Astrocyte of the hippocampus (primary cell): ENCODE measurements at places on chromosomes 5 and 9.

GRCh38 chr9:18183974-18184373 lies 290.0 kb upstream of the ADAMTSL1 start:
- no peak for DNase-seq

DNA sequence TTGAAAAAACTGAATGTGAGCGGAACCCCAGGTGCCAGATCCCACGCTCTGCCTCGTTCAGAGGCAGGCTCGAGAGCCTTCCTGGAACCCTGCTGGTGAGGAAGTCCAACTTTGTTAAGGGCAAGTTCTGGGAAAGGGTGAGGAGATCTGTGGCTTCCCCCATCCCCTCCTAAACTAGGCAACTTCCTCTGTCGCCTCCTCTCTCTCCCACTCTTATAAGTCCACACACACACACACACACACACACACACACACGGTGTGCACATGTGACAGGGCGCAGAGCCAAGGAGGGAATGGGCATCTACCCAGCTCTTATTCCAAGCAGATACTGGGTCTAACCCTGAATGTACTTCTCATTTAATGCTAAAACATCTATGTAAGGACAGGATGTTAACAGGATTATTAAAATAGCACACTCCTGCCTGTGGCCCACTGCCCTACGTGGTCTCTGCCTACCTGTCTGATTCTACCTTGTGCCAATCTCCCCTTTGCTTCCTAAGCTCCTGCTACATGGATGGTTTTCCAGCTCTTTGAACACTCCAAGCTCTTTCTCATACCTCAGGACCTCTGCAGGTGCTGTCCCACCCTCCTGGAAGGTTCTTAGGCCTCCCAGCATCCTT lies 72.4 kb upstream of the FBXW11 start:
- no peak for DNase-seq

DNA sequence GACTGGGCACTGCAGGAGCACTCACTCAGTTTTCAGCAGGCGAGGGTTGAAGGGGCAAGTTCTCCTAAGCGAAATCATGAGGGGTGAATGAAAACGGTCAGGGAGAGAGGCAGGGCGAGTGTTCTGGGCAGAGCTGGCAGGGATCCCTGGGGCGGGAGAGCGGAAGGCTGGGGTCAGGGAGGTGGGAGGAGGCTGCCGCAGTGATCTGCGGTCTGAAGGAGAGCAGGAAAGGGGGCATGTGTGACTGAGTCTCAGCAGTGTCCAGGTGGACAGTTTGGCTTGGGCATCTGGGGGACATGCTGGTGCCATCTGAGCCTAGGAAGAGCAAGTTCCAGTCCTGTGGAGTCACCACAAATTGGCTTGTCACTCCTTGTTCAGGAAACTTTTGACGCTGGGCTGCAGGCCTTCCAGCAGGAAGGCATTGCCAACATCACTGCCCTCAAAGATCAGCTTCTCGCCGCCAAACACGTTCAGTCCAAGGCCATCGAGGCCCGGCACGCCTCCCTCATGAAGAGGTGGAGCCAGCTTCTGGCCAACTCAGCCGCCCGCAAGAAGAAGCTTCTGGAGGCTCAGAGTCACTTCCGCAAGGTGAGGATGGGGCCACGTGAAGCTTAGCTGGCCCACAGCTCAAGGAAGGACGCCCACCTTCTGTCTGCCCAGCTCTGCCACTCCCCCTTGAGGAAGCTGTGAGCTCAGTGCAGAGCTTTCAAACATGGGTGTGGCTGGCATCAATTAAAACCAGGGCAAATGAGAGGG lies 31.1 kb downstream of the DYNC2I2 start:
- DNase-seq: no peak

DNA sequence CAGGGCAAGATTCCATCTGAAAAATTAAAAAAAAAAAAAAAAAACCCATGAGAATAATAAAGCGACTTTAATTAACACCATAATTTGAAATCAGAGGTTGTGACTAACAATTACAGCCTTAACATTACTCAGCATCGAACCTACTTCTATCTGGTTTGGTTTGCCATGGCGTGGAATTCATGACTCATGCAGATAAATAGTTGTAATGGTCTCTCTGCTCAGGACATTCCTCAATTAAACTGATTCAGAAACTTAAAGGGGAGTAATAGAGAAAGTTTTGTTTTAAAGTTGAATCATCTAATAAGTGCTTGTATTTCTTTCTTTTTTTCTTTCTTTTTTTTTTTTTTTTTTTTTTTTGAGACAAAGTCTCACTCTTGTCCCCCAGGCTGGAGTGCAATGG lies 135.5 kb downstream of the SPATA31D1 start:
- DNase-seq: peak; percentile 79

GRCh38 chr5:162323466-162323865 lies 255.9 kb downstream of the GABRG2 start:
- DNase-seq: peak; percentile 4

DNA sequence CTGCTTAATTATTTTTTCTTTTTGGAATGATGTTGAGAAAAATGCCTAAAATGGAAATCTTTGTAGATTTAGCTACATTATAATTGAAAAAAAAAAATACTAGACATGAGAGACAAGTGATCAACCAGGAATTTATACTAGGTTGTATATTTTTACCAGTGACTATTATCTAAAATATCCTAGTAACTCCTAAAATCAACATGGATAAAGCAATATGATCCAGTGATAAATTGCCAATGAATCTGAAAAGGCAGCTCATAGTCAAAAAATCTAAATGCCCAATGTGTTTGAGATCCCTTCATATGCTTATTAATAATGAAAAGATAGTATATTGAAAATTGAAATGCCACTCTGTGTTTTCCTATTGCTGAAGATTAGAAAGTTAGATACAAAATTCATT lies 778.2 kb downstream of the MTRR start:
- no peak for DNase-seq

- DNase-seq: no peak
Observed at GRCh38 chr5:100322483-100322882, 212.7 kb upstream of the FAM174A start.

- DNase-seq: no peak
Observed at GRCh38 chr9:92641092-92641809, 28.7 kb downstream of the IPPK start.

DNA sequence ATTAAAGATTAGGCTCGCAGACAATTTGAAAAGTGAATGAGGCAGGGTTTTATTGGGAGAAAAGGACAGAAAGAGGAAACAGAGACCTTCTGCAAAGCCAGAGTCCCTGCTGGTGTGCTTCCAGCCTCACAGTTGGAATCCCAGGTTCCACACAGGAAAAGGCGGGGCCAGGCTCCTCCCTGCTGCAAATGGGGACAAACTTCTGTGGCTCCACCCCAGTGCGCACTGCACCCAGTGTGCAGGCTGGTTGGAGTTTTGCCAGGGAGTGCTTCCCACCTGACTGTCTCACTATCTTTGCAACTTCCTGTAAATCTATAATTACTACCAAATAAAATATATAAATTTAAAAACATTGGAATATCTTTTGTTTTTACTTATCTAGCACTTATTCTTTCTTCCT lies 386.0 kb upstream of the GRIN3A start:
- no peak for DNase-seq

- DNase-seq: no peak
Observed at GRCh38 chr5:170211575-170212334, 21.0 kb upstream of the C5orf58 start.

GRCh38 chr9:131650254-131650653 lies 89.6 kb downstream of the RAPGEF1 start:
- DNase-seq: no peak

DNA sequence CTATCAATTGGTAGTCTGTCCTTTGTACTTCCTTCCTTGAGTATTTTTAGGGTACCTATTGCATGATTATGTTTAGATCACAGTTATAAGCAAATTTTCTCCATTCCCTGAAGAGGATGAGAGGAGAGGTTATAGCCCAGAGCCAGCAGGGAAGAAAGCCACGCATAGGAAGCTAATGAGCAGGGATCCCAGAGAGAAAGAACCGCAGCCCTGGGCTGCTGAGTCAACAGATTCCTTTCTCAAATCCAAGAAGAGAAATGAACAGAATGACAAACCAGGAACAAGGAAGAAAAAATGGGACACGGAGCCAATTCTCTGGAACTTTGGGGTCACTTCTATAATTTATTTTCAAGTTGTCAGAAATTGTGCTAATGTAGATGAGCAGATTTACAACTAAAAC lies 284.5 kb downstream of the RFX3 start:
- peak; percentile 82 for DNase-seq

GRCh38 chr5:176364765-176365350 lies 429 bp upstream of the ARL10 start:
- DNase-seq: no peak

DNA sequence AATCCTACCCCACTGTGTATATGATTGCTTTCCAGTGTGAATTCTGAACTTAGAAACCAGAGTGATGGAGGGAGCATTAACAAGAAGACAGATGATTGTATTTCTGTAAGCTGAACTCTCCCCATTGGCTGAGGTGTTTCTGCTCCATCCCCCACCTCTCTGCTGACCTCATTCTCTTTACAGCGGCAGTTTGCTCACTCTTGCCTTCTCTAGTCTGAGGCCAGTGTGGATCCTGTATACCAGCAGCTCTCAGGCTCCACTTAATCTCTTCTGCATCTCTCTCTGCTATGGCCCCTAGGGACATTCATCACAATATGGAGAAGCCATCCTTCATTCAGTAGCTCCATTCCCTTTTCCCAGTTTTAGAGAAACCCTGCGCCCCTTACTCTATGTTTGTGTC lies 358.8 kb downstream of the MAN2A1 start:
- DNase-seq: no peak

GRCh38 chr5:10702040-10702629 lies 58.9 kb downstream of the DAP start:
- DNase-seq: peak; percentile 97

GRCh38 chr9:114652776-114653555 lies 4.6 kb downstream of the TEX53 start:
- no peak for DNase-seq

GRCh38 chr9:27851858-27852257 lies 278.6 kb upstream of the C9orf72 start:
- no peak for DNase-seq

- DNase-seq: peak; percentile 83
Observed at GRCh38 chr5:169856571-169856970, 123.7 kb downstream of the INSYN2B start.

GRCh38 chr9:22392523-22392922 lies 54.1 kb upstream of the DMRTA1 start:
- DNase-seq: no peak

DNA sequence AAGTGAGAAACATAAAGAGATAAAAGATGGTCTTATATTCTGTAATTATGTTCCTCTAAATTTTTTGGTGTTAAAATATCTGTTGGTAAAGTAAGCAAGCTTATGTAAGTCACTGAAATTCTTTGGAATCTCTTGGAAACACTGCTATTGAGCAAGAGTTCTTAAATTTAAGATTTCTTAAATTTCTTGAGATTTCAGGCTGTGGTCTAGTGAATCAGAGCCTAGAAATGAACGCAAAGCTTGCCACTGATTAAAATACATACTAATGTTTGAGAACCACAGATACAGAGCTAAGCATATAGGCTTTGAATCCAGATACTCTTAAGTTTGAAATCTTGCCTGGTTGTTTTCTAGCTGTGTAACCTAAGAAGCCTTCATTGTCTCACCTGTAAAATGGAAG lies 133.4 kb downstream of the TRPM3 start:
- DNase-seq: peak; percentile 48

DNA sequence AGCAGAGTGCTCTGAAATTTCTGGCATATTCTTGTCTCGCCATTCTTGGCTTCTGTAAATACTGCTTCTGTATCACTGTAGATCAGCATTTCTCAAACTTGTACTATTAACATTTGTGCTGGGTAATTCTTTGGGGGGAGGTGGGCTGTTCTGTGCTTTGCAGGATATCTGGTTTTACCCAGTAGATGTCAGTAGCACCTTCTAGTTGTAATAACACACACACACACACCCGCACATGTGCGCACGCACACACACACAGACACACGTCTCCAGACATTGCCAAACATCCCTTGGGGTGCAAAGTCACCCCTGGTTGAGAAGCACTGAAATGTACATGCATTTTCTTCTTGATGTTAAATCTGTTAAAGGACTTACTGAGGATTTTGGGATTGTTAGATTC lies 304.1 kb downstream of the MAT2B start:
- DNase-seq: no peak

GRCh38 chr5:167708449-167708848 lies 583.0 kb upstream of the WWC1 start:
- no peak for DNase-seq

DNA sequence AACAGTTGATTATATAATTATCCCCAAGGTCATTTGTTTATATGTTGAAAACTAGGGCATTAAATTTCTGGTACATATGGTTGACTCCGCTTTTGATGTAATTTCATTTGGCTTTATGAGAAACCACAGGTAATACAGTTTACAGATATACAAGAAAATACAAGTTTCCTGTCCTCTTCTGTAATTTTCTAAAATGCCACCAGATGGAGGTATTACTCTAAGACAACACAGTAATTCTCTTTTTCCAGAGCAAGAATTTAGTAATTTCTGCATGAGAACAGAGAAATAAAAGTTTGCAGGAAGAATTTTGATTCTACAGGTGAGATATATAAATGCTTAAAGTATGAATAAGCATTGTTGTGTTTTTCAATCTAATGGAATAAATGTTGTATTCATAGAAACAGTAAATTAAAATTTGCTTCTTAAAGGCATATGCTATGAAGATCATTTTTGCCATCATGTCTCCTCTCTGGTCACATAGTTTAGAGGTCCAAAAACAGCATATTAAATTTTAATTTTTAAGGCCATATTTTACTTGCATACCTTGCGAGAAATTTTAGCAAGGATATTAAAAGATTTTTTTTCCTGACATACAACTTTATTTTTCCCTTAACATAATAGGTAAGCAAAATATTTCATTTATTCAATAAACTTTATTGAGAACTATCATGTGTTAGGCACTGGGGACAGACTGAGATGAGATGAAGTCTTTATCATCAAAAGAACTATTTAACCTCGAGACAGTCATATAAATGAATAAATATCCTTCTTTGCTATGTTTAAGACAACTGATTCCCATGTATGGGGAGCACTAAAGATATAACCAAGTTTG lies 22.7 kb downstream of the CHD1 start:
- DNase-seq: peak; percentile 59

DNA sequence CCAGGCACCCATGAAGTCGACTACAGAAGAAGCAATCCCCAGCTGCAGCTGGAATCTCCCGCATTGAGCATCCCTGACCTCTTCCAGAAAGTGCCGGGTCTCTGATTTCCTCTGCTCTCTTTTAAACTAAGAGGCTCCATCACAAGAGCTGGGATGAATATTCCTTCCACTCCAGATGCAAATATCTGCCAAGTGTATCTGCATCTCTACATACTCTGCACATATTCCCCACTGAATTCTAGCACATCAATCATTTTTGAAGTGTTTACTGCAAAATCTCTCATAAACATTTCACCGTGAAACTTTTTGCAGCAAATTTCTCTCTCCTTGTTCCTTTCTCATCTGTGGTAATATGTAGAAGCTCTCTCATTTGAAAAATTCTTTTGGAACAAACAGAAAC lies 161.5 kb downstream of the GABRB2 start:
- no peak for DNase-seq
